Activated CD8-positive, alpha-beta T cell treated with anti-CD3 and anti-CD28 coated beads, Interleukin-2, amount 10 ng/mL, durations not matched to agents 7 days and 5 days (primary cell): ENCODE measurements at places on chromosomes 1 and 21. TPM values are rescaled to one million over a fixed set of nuclear protein-coding genes. Genes with fewer than 3 reads are reported as not detected.

The OR2L2 gene
- not detected for total RNA-seq

The GBP7 gene
- total RNA-seq, result 0.11 TPM

- no peaks in the 10 kb centered on the region for H3K36me3 ChIP-seq
- no peak overlapping the region for H3K4me3 ChIP-seq
- H3K27me3 ChIP-seq, result peaks cover 9% of the 10 kb centered on the region
- peaks cover 6% of the 10 kb centered on the region for H3K4me1 ChIP-seq
- DNase-seq, result no peak
These were observed 105.7 kb upstream of the COL6A1 start for GRCh38 chr21:45875881-45876280.

- H3K27ac ChIP-seq, result no peak overlapping the region
- H3K4me1 ChIP-seq, result no peaks in the 10 kb centered on the region
- H3K36me3 ChIP-seq, result peaks cover 9% of the 10 kb centered on the region
- DNase-seq, result no peak
- H3K4me3 ChIP-seq, result no peak overlapping the region
These were observed 240.4 kb downstream of the DPYD start for GRCh38 chr1:97680470-97680869.

- no peak overlapping the region for H3K4me3 ChIP-seq
- H3K27ac ChIP-seq, result no peak overlapping the region
These were observed 3.0 kb upstream of the SUMO3 start for GRCh38 chr21:44820851-44821250.

GRCh38 chr1:68827261-68827660 is 330.4 kb upstream of the DEPDC1 start:
- no peak overlapping the region for H3K27ac ChIP-seq
- H3K4me1 ChIP-seq, result no peaks in the 10 kb centered on the region
- DNase-seq, result no peak
- no peaks in the 10 kb centered on the region for H3K36me3 ChIP-seq
- H3K4me3 ChIP-seq, result no peak overlapping the region

DNA sequence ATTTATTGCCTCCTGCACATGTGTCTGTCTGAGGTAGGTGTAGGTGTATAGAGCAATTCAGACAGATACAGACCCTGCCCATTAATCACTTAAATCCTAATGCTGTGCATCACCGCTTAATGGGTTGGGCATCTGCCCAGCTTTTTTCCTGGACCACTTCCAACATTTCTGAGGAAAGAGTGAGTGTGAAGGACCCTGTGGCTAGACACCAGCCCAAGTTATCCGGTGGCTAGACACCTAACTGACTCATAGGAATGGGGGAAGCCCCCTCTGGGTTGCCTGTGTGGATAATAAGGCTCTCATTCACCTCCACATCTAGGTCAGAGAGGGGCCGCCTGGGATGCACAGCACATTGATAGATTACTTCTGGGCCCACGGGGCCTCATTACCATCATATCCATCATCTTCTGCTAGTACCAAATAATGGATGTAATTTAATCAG is 121.1 kb upstream of the RAVER2 start:
- no peak overlapping the region for H3K27ac ChIP-seq
- DNase-seq, result no peak
- H3K36me3 ChIP-seq, result no peaks in the 10 kb centered on the region
- H3K4me1 ChIP-seq, result peaks cover 9% of the 10 kb centered on the region
